ENCODE measurements at places on chromosomes 6 and 20.

GRCh38 chr20:23925789-23926525 lies 46.4 kb upstream of the CST5 start:
- DNase-seq, result no peak

- no peak for DNase-seq
Measured at GRCh38 chr6:56692523-56693245, 50.0 kb upstream of the DST start.

DNA sequence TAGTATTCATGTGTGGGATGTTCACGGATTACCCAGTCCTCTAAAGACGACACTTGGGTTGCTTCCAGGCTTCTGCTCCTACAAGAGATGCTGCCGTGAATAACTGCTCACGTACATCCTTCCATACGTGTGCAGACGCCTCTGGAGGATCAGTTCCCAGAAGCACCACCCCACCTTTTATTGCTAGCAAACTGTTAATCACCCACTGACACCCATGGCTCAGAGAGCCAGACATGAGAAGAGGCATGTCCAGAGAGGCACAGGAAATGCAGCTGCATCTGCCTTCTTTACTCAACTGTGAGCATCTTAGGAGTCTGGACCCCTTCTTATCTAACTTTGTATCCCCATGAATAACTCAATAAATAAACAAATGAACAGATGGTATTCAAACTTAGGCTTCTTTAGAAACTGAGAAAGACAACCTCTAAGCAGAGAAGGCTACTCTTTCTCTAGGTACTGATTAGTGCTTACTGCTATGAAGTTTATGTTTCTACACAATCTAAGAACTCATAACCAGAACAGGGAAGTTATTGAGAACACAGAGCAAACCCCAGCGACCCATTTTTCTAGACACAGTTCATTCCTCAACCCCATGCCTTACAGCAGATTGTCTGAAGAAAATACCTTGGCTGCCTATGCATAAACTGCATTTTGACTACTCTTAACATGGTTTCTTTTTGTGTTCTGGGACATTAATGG lies 228.7 kb upstream of the RREB1 start:
- DNase-seq, result no peak

GRCh38 chr6:9272671-9273070 lies 837.3 kb upstream of the SLC35B3 start:
- no peak for DNase-seq

- no peak for DNase-seq
Measured at GRCh38 chr6:51467231-51467952, 620.0 kb downstream of the PKHD1 start.

DNA sequence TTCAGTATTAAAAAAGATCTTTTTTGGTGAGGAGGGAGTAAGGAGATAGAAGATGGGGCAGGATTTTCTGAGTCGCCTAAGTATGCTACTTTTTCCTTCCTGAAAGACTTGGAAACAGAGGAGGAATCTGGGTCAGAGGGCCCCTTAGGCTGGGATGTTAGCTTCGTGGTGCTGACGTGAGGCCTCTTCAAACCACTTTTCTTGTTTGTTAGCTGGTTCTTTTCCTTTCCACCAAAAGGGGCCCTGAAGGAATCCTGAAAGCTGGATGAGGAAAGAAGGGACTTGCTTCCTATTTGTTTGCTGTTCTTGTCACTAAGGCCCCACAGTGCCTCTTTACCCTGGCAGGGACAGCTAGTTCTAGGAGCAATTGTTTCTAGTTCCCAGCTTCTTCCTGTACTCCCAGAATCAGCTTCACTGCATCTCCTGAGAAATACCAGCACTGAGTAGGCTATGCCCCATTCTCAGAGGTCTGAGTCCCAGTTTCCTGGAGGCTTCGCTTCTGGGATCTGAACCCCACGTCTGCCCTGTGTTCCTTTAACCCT lies 2.2 kb upstream of the IL20RA start:
- DNase-seq, result no peak
